ENCODE measurements at places on chromosomes 2 and 18.

DNA sequence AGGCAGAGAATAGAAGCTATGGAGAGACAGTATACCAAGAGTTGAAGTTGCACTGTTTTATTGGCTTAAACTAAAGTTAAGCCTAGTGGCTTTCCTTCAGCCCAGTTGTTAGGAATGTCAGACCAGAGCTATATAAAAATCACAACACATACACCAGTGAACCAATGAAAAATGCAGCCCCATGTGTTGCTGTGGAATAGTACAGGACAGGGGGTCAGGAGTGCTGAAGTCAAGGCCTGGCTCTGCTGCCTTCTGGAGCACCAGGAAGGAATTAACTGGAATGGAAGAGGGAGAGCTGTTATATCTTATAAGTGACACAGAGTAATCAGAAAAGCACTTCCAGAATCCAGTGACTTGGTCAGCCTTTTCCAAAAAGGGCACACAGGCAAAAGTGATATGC lies 58.9 kb downstream of the OSR1 start:
- DNase-seq = no peak

- DNase-seq = no peak
Observed at GRCh38 chr2:137238065-137238464, 472.7 kb downstream of the THSD7B start.

- DNase-seq = no peak
Observed at GRCh38 chr2:146701183-146701582, 1143.6 kb upstream of the ACVR2A start.

DNA sequence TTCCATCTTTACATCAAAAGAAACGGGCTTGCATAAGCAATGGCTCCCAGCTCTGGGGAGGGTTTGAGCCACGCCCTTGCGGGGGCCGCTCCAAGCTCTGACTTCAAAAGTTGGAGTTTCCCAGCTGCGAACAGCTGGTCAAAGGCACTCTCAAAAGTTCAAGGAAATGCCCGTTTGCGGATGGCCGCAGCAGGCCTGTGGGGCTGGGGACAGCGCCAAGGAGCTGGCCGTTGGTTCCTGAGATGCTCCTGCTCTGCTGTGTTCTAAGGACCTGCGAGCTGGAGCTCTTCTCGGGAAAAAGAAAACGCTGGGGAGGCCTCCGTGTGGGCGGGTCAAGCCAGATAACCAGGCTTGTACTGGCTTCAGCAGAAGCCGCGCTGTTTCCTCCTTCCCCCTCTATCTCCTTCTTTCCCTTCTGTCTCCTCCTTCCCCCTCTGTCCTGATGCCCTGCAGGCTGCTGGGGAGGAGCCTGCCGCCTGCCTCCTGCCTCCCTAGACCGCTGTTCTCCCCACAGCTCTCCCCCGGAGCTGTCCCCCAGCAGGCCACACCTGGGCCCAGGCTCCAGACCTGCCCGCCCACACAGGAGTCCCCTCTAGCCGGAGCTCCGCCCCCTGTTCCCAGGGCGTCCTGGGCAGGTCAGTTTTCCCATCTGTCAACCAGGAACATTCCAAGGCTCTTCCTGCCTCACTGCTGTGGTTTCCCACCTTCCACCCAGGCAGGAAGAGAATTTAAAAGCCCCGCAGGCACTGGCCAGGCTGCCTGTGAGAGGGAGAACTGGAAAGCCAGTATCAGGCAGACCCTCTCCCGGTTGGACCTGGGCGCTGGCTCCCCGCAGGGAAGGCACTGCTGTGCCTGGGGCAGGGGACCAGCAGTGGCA lies 14.1 kb downstream of the KLF11 start:
- no peak for DNase-seq

DNA sequence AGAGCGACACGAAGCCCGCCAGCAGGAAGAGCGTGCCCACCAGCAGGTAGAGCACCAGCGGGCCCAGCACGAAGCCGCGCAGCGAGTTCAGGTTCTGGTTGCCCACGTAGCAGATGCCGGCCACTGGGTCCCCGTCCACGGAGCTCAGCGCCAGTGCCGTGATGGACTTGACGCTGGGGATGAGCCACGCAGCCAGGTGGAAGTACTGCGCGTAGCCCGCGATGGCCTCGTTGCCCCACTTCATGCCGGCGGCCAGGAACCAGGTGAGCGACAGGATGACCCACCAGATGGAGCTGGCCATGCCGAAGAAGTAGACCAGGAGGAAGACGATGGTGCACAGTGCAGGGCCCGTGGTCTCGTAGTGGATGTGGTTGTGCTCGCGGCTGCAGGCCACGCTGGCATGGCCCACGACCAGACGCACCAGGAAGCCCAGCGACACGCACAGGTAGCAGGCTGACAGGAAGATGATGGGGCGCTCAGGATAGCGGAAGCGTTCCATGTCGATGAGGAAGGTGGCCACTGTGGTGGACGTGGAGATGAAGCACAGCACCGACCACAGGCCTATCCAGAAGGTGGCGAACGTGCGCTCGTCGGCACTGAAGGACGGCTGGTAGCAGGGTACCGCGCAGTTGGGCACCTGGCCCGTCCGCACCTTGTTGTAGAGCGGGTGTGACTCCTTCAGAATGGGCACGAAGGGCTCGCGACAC lies 2.1 kb downstream of the FZD5 start:
- DNase-seq = no peak

DNA sequence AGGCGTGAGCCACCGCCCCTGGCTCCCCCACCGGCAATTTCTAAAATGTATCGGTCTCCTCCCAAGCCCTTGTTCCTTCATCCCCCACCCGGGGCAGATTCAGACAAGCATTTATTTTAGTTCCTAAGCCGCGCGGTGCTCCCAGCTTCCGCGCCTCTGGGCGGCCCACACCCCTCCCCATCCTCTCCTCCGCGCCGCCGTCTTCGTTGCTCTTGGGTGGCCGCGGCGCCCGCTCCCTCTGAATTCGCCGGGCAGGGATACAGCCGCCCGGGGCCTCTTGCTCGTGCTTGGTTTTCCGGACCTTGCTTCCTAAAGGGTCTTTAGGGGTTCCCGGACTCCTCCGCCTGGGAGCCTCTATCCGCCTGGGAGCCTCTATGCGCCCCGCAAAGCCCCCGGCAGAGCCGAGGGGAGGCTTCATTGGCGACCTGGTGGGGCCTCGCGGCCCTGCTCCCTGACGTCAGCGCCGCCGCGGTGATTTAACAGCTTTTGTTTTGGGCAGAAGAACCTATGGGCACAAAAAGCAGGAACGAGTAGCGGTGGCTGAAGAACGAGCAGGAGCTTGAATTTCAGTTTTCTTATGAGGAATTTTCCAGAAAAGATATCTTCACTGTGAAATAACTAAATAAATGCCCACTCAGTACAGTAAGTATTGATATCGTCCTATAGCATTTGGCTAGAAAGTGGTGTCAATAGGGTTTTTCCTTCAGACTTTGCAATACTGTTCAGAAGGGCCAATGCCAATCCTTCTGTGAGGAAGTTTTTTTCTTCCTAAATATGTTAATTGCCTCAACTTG lies 37.3 kb downstream of the PRKRA start:
- peak; percentile 61 for DNase-seq

GRCh38 chr18:413233-413632 lies 87.3 kb downstream of the COLEC12 start:
- DNase-seq = no peak

DNA sequence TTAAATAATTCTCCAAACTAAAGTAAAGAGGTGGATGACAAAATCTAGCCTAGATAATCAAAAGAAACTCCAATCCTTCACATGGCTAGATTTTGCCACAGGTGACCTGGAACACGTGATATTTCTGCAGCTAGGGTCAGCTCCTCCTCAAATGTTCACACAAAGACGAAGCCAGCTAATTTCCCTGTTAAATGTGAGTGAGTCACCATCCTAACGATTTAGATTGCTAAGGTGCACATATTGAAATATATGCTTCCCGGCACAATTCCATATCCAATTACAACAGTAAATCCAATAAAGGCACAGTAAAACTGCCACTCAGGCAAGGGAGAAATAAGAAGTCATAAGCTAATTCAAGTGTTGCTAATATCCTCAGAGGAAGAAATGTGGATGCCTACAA lies 28.7 kb downstream of the IKZF2 start:
- DNase-seq = no peak

DNA sequence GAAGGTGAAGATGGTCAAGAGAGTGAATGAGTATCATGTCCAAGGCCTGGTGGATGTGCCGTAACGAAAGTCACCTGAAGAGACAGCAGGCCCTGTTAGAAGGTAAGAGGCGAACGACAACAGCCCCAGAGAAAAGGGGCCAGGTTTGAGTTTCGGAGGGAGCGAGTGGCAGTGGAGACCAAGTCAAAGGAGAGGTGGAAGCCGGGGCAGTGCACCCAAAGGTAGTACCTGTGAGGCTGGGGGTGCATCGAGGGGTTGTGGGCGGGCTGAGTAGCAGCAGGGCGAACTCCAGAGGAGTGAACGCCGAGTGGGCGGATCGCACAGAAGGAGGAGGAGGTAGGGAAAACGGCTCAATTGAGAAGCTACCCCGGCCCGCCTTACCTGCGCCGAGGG lies 358 bp downstream of the USP37 start:
- DNase-seq = peak; percentile 45
